Astrocyte of the cerebellum (primary cell): ENCODE measurements at places on chromosomes 3 and 15.
A peak's percentile ranks its signal among the peaks of the same experiment; 100 is the strongest.

- DNase-seq, result no peak
Observed at GRCh38 chr3:138338811-138339210, 9.2 kb upstream of the NME9 start.

DNA sequence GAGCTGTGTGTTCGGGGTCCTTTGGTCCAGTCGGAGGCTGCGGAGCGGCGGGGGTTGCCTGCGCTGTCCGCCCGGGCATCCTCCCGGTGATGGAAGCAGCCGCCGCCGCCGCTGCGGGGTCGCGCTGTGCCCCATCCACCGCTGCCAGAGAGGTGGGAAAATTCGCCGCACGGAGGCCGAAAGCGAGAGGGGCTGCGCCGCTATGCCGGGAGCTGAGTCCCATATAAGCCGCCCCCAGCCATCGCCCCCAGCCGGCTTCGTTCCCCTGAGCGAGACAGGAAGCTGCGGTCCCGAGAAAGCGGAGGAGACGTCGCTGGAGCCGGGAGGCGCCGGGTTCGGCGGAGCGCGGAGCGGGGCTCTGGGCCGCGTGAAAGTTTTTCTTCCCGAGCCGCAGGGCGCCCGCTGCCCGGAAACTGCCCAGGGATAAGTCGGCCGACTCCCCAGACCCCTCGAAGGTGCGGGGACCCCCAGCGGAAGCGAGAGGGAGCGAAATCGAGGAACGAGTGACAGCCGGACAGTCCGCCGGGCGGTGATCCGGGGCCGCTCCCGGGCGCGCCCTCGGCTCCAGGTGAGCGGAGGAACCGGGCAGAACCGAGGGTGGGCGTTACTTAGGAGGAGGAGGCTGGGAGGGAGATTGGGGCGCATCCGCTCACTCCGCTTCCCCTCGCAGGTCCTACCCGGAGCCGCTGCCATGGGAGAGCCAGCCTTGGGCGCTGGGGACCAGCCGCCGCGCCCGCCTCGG is 574 bp downstream of the CHST2 start:
- DNase-seq, result no peak

GRCh38 chr15:34795267-34796081 is at the start of gene ACTC1:
ACTC1 (minus strand) TSS chr15:34795549; CDS start chr15:34794808, 741 bp downstream.
- DNase-seq, result no peak

DNA sequence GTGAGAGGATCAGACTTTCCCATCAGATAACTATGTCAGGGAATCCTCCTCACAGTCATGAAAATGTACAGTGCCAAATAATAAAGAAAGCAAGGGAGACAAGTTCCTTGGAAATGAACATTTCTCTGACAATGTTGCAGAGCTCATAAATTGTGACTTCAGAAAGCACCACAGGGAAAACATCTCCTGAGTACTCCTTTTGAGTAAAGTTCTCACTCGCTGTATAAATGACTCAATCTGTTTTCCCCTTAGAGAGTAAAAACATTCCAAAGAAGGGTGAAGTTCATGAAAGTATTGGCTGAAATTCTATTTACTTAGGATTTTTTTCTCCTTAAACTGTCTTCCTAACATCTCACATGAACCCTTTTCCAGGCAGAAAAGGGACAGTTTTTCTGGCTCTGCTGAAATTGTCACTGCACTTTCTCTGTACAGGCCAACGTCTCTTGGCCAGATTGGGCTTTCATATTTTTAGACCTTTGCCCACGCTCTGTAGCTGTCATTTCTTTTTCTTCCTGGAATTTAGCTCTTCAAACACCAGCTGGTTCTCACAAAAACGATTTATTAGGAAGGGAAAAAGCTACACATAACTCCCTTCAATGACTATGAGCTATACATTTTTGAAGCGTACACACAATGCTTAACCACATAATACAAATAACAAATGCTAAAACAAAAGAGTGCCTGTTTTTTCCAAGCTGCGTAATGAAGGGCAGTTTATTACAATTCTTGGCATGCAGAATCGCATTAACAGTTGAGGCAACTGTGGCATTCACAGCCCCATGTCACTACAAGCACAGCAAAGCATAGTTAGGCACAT is 216.1 kb downstream of the ATP8B4 start:
- peak; percentile 20 for DNase-seq

GRCh38 chr3:146187334-146187950 is 26.5 kb upstream of the PLOD2 start:
- no peak for DNase-seq

- DNase-seq, result peak; percentile 51
Observed at GRCh38 chr3:134002306-134002705, 27.4 kb downstream of the SLCO2A1 start.

GRCh38 chr3:142498397-142499180 is 50.8 kb upstream of the XRN1 start:
- DNase-seq, result no peak

DNA sequence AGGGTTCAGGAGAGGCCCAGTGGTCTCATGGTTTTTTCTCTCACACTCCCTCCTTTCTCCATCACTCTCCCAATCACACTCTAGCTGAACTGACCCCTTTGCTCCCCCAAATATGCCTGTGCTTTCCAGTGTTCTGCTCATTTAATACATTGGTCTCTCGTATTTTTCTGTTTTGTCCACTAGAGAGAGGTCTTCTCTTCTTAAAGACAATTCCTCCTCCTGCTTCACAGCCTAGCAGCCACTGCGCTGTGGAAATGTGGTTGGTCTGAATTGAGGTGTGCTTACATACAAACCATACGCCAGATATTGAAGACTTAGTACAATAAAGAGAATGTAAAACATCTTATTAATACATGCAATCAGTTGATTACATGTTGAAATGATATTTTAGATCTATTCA is 60.6 kb upstream of the XCR1 start:
- DNase-seq, result peak; percentile 18

GRCh38 chr15:90412356-90413194 is 24.5 kb downstream of the IQGAP1 start:
- peak; percentile 31 for DNase-seq

- DNase-seq, result peak; percentile 77
Observed at GRCh38 chr15:71634820-71635560, 175.4 kb upstream of the NR2E3 start.

DNA sequence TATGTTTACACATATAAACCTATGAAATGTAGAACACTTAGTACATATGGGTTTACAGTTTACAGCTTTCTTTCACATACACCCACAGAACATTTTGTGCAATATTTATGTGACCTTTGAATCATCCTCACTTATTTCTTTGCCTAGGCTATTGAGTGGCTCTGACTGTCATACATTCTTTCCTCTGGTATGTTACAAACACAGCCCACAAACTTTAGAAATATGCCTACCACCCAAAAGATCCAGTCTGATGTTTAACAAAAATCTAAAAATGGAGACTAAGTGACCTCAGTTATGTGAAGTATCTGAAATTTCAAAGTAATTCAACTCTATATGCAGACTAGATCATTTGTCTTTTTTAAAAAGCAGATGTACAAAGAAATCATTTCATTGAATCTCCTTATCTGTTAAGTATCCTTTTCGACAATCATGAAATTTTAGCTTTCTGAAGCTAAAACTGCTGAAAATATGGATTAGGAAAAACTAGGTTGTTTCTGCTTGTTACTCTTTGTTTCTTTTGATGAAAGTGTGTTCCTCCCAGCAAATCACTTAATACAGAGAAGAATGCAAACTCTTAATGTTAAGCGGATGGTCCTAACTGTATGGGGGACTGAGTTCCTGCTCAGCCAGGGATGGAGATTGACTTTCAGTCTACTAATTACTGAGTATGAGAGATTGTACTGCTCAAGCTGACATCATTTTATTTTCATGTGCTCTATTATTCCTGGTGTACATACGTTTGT is 27.7 kb downstream of the CCDC54 start:
- no peak for DNase-seq

GRCh38 chr15:67329984-67330733 is 75.6 kb downstream of the IQCH start:
- DNase-seq, result no peak

GRCh38 chr3:127688022-127688415 is 15.3 kb downstream of the ABTB1 start:
- no peak for DNase-seq

GRCh38 chr15:48020166-48020565 is 100.6 kb upstream of the SLC24A5 start:
- DNase-seq, result no peak

DNA sequence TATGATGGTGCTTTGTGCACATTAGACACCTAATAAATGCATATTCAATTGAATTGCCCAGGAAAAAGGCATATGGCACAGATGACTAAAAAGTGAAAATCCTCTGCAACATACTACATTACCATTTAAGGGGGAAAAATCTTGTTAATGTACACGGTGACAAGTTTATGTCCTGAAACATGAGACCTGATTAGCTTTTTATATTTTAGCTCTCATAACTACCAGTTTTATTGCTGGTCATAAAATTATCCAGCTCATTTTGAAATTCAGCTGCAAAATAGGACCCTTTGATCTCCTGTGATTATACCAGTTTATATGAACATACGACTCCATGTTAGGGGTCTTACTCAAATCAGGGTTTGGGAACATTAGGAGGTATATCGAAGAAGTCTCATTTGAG is 684.6 kb upstream of the CCDC54 start:
- no peak for DNase-seq

- no peak for DNase-seq
Observed at GRCh38 chr15:60546744-60547143, 67.8 kb upstream of the ICE2 start.

DNA sequence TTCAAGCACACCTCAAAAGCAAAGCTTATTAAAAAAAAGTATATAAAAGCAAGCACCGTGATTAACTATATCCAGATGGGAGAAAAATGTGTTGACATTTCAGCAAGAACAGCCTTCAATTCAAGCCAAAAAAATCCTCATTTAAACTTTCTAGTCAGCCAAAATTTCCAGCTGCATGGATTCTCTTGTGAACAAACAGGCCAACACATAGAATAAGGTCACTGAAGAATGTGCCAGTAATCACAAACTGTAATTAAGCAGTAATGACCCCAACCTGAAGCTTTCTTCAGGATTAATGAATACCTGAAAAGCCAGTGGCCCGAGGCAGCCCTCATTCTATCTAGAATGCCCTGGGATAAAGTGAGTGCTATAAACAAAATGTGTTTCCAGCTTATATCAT is 130.7 kb upstream of the KCNMB2 start:
- DNase-seq, result peak; percentile 86

GRCh38 chr3:64349551-64349950 is 124.3 kb upstream of the PRICKLE2 start:
- DNase-seq, result no peak

DNA sequence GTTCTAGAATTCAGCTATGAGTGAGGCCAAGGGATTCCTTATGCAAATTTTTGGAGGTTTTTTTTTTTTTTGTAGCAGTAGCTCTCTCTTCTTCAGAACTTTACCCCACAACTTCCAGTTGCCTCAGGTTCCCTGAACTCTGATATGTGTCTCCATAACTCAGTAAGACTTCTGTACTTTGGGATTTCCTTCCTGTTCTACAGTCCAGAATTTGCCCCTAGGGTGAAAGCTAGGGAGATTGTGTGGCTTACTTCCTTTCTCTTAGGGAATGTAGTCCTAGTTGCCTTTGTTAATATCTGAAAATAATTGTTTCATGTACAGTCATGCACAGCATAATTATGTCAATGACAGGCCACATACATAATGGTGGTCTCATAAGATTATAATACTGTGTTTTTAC is 30.8 kb downstream of the LRRC28 start:
- DNase-seq, result no peak

DNA sequence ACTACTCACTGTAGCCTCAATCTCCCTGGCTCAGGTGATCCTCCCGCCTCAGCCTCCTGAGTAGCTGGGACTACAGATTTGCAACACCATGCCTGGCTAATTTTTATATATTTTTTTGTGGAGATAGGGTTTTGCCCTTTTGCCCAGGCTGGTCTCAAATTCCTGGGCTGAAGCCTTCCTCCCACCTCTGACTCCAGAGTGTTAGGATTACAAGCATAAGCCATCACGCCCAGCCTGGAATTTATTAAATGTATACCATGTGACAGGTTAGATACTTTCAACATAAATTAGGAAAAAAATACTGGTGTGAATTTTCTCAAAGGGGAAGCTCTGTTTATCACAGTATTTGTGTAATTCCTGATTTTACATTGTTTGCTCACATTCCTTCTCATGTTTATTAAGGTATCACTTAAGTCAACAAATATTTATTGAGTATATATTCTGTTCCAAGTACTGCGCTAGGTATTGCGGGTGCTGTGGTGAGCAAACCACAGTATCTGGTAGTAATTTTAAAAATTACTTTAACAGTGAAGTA is 24.8 kb downstream of the PPP4R2 start:
- no peak for DNase-seq

- DNase-seq, result no peak
Observed at GRCh38 chr3:43341788-43342187, 55.4 kb downstream of the SNRK start.

DNA sequence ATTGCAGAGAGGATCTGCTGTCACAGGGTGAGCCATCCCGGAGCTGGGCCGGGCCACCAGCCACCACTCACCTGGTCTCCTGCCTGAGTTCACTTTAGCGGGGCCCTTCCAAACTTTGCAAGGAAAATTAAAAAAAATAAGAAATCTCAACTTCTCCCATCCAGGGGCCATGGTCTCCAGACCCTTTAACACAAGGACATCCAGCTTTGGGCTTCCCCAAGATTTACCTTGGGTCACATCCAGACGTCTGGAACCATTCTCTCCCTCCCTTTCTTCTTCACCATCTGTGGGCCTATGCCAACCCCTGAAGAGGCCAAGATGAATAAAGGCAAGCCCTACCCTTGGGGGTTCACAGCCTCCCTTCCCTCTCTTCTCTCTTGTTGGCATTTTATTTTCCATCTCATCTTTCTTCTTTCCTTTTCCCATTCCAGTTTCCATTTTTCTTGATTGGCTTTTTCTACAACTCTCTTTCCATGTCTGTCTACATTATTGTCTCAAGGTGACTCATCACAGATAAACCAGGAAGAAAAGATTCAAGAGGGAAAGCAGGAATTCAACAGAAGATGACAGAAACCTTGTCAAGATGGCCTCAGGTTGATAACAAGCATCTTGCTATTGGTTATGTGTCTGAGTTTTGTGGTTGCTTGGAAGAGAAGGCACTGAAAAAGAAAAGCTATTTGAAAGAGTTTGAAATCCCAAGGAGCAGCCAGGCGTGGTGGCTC is 49.5 kb downstream of the ITGA11 start:
- DNase-seq, result no peak

DNA sequence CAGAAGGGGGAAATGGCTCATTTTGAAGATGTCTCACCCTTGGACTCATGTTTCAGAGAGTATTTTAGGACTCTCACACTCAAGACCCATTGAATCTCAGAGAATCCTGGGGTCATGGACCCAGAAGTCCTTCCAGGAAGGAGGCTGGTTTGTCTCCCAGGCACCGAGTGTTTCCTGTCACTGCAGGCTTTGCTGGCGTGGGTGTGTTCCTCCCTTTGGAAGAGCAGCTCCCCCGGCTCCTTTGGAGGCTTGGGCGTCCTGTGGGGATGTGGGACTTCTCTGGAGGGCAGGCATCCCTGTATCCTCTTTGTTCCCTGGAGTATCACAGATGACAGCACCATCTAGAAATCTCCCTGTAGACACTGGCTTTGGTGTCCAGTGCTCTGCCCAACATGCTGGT is 40.0 kb downstream of the DNAH1 start:
- DNase-seq, result no peak

- no peak for DNase-seq
Observed at GRCh38 chr3:88150371-88150770, 612 bp downstream of the C3orf38 start.

GRCh38 chr15:65663521-65663920 is 41.8 kb downstream of the SLC24A1 start:
- DNase-seq, result no peak
